ENCODE measurements at places on chromosomes 1 and 21.

DNA sequence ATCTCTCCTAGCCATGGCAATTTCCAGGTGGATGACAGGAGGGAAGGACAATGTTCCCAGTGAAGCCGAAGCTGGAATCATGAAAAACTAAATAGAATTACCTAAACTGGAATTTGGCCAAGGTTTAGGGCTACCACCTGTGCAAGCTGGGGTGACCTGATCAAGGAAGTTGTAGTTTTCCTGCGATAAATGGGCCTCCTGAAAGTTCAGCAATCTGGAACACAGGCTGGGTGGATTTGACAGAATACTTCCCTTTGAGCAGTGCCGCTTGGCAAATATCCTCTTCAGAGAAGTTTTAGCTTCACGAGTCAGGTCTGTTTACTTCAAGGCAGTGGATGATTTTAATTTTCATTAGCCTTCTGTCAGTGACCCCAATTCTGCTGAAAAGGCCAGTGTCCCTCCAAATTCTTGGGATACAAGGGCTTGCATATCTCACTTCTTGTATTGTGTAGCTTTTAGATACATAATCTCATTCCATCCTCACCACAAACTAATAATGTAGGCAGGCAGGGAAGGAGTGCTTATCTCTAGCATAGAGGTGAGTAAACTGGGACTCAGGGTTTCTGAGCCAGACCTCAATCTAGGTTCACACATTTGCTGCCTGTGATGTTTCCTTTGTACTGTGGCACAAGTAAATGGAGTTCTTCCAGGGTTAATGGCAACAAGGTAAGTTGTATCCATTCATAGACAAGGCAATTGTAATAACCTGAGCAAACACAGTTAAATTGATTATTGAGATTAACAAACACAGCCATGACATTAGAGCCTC lies 349.4 kb downstream of the NUF2 start:
- DNase-seq, result no peak

- DNase-seq, result no peak
Observed at GRCh38 chr1:3747903-3748302, 4.3 kb upstream of the CCDC27 start.

DNA sequence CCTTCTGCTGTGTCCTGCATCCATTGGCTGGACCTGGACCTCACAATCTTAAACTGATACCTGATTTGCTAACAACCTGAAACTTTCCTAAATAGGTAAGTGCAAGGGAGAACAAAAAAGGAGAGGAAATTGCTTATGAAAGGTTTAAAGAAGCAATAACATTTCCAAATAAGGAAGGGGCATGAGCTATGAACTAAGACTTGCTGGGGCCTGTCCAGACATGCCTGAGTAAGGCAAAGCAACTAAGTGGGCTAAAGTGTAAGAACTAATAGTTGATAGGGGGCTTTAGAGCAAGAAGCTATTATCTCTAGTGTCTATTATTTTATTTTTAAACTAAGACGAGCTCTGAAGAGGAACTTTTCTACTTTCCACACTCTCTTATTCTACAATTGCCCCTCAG lies 11.6 kb downstream of the JMJD4 start:
- no peak for DNase-seq

- DNase-seq, result peak; percentile 100
Observed at GRCh38 chr1:52726265-52727113, at the start of gene ZYG11B. ZYG11B (plus strand) TSS chr1:52726453; CDS start chr1:52726654, 201 bp downstream.

DNA sequence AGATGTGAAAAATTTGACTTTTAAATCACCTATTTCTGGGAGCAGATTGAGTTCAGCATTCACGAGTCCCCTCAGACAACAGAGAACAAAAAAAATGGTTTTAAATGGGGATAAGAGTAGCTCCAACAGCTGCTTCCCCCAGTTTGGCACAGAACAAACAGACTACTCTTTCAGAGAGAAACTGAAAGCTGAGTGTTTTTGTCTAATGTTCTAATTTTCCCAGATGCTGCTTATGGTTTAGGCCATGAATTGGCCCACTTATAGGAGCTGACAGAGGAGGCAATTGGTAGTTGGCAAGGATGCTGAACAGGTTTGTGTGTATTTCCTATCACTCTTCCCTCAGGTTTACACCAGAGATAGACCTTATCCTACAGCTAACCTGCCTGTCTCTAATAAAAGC lies 1637.4 kb upstream of the PRMT6 start:
- DNase-seq, result no peak
